Aorta (tissue), 5 donors: ENCODE measurements at places on chromosomes 2 and 18. TPM values are rescaled to one million over a fixed set of nuclear protein-coding genes. Genes with fewer than 3 reads are reported as not detected.
A peak's percentile ranks its signal among the peaks of the same experiment; 100 is the strongest.

BCL11A gene
- total RNA-seq, result 2.0 TPM

MGAT4A gene
- total RNA-seq, result 65.8 TPM

ABHD1 gene
- total RNA-seq, result not detected

GRCh38 chr18:76499637-76500340 lies 4.7 kb upstream of the ZNF516 start:
- H3K4me1 ChIP-seq, result no peaks in the 10 kb centered on the region
- H3K4me3 ChIP-seq, result no peak overlapping the region
- no peak for DNase-seq
- H3K36me3 ChIP-seq, result no peaks in the 10 kb centered on the region
- H3K27me3 ChIP-seq, result no peaks in the 10 kb centered on the region

GRCh38 chr18:57003342-57003741 lies 143.5 kb upstream of the BOD1L2 start:
- no peak overlapping the region for H3K4me3 ChIP-seq
- H3K27ac ChIP-seq, result no peak overlapping the region
- H3K27me3 ChIP-seq, result no peaks in the 10 kb centered on the region
- no peak for DNase-seq
- no peaks in the 10 kb centered on the region for H3K36me3 ChIP-seq

DNA sequence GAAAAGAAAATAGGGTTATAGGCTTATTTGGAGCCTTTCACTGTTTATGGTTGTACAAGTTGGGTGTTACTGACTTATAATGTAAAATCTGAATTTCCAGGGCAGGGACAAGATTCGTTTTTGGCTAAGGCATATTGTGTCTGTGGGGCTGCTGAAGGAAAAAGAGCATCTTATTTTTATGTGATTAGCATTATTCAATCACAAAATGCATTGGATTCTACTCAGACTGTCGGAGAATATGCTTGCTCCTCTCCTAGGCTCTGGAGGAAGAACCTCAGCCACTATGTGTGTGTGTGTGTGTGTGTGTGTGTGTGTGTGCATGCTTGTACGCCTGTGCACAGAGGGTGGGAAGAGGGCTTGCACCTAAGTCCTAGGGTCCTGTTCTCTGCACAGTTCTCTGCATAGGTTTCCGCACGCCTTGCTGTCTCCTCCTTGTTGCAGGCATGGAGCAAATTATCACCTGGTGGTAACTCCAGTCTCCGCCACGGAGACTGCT lies 44.3 kb downstream of the AGAP1 start:
- DNase-seq, result no peak
- H3K36me3 ChIP-seq, result no peaks in the 10 kb centered on the region

DNA sequence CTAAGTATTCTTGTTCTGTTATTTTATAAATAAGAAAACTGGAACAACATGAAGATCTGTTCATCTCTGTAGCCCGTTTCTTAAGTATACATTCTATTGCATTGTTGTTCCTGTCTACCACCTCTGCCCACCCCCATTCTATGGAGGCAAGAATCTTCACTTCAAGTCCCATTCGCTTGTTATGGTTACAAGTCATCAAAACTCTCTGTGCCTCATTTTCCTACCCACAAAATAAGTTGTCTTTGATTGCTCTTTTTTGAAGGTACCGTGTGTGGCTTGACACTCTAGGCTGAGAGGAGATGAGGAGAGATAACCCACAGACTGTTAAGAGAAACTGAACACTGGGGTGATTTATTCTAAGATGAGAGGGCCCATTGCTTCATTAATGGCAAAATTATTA lies 2.9 kb upstream of the EVA1A start:
- H3K4me1 ChIP-seq, result no peaks in the 10 kb centered on the region
- H3K27ac ChIP-seq, result no peak overlapping the region
- no peak overlapping the region for H3K4me3 ChIP-seq

- DNase-seq, result no peak
- H3K36me3 ChIP-seq, result no peaks in the 10 kb centered on the region
- no peaks in the 10 kb centered on the region for H3K4me1 ChIP-seq
- no peaks in the 10 kb centered on the region for H3K27me3 ChIP-seq
- no peak overlapping the region for H3K27ac ChIP-seq
These were observed 56.9 kb upstream of the ALKAL2 start for GRCh38 chr2:344811-345210.

DNA sequence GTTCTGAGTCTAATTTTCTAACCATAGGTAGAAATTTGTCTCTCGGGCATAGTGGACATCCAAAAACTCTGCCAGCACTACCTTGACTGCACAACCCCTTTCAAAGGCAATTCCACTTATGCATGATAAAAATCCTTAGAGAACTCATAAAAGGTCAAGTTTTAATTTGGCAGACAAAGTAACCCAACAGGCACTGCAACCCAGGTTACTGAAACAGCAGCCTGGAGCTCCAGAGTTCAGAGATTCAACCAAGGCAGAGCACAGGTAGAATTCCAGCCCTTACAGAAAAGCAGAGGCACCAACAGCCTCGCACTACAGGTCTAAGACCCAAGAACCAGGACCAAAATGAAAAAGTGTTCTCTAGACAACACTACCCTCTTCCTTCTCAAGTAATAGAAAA lies 1.8 kb downstream of the DTNB start:
- no peaks in the 10 kb centered on the region for H3K36me3 ChIP-seq
- no peak overlapping the region for H3K4me3 ChIP-seq
- no peak for DNase-seq
- no peaks in the 10 kb centered on the region for H3K4me1 ChIP-seq
- H3K27ac ChIP-seq, result no peak overlapping the region

DNA sequence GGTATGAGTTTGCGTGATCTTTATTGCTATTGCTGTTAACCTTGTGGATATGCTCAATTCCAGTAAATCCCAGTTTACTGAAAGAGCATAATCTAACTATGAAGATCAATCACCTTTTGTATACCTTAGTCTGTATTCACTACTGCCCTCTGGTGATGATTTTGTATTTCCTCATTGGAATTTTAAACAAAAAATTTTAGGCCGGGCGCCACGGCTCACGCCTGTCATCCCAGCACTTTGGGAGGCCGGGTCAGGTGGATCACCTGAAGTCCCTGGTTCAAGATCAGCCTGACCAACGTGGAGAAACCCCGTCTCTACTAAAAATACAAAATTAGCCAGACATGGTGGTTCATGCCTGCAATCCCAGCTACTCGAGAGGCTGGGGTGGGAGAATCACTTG lies 5.1 kb downstream of the COMMD1 start:
- DNase-seq, result no peak
- no peaks in the 10 kb centered on the region for H3K27me3 ChIP-seq
- no peak overlapping the region for H3K27ac ChIP-seq
- no peak overlapping the region for H3K4me3 ChIP-seq
- H3K4me1 ChIP-seq, result no peaks in the 10 kb centered on the region

GRCh38 chr18:39721712-39722111 lies 2156.1 kb upstream of the CELF4 start:
- H3K27ac ChIP-seq, result no peak overlapping the region
- H3K36me3 ChIP-seq, result no peaks in the 10 kb centered on the region
- DNase-seq, result no peak
- no peak overlapping the region for H3K4me3 ChIP-seq
- no peaks in the 10 kb centered on the region for H3K4me1 ChIP-seq
- no peaks in the 10 kb centered on the region for H3K27me3 ChIP-seq

DNA sequence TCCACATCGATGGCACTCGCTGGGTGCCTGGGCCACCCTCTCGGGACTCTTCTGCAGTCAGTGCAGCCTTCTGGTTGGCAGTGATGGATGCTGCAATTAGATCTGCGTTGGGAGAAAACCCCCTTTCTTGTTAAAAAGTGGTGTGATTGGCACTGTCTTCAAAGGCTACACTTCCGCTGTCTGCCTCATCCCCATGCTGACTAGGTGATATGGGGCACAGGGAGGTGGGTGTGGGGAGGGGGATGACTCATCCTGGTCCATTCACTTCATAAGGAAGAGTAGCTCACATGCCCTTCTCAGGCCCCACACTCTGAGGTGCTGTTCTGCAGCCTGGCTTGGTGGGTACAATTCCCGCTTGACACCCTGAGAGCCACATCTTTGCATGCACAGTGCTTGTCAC lies 77.4 kb downstream of the THNSL2 start:
- H3K27ac ChIP-seq, result no peak overlapping the region
- H3K4me3 ChIP-seq, result no peak overlapping the region
- no peaks in the 10 kb centered on the region for H3K36me3 ChIP-seq
- DNase-seq, result no peak

- no peak overlapping the region for H3K27ac ChIP-seq
- no peaks in the 10 kb centered on the region for H3K36me3 ChIP-seq
- H3K4me1 ChIP-seq, result no peaks in the 10 kb centered on the region
- no peaks in the 10 kb centered on the region for H3K27me3 ChIP-seq
These were observed 99.8 kb upstream of the ZEB2 start for GRCh38 chr2:144619760-144620159.

GRCh38 chr2:150392614-150393013 lies 94.9 kb downstream of the RND3 start:
- no peak for DNase-seq
- no peak overlapping the region for H3K4me3 ChIP-seq
- H3K4me1 ChIP-seq, result no peaks in the 10 kb centered on the region
- H3K27me3 ChIP-seq, result no peaks in the 10 kb centered on the region

DNA sequence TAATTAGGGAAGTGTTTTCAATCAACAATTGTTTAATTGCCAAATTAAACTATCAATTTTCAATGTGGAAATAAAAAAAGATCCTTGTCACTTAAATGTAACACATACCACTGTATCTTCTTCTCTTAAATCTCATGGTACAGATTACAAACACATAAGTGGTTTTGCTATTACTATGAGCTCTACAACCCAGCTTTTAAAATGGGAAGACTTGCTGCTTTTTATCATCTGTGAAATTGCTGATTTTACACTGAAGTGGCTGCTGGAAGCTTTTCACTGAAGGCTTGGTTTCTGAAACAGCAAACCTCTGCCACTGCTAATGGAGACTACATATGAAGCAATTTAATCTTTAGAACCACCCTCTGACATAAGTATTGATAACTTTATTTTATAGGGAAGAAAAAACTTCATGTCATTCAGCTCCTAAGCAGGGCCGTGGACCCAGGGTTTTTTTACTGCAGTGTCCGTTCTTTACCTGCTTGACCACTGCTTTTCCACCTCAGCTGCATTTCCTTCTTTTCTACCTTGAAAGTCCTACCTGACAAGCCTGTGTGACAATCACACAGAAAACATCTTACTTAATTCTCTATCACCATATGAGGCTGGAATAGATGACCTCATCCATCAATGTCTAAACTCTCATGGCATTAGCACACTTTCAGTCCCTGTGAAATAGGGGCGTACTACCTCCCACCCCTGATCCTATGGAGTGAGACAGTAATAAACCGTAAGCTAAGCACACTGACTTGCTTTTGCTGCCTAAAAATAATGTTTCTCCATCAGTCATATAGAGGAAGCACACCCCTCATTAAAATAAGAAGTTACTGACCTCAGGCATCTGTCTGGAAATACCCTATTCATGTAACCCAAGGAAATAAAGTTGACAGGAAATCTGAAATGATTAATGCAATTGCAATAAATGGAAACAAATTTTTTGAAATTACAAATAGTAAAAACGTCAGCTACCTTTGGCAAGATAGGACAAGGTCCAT lies 19.2 kb upstream of the SLC8A1 start:
- no peak for DNase-seq
- H3K27me3 ChIP-seq, result no peaks in the 10 kb centered on the region
- no peaks in the 10 kb centered on the region for H3K4me1 ChIP-seq

DNA sequence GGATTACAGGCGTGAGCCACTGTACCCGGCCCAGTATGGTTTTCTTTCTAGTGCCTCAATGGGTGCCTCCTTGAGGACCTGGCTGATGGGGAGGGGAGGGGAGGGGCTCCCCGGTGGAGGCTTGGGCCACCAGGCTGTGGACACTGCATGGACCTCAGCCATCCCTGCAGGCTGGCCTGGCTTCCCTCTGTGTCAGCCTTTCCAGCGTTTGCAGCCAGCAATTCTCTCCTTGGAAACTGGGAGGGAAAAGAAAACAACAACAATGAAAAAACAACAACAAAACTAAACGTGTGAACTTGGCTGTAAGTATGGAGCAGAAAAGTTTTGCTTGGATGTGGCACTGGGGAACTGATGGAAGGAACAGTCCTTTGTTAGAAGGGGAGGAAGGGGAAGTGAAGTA lies 159.3 kb downstream of the GLI2 start:
- no peaks in the 10 kb centered on the region for H3K36me3 ChIP-seq
- peak; percentile 45 for DNase-seq
- H3K4me3 ChIP-seq, result no peak overlapping the region
- H3K4me1 ChIP-seq, result no peaks in the 10 kb centered on the region
- H3K27me3 ChIP-seq, result no peaks in the 10 kb centered on the region

GRCh38 chr2:235449568-235449967 lies 44.3 kb upstream of the AGAP1 start:
- DNase-seq, result no peak
- H3K4me3 ChIP-seq, result no peak overlapping the region
- H3K36me3 ChIP-seq, result no peaks in the 10 kb centered on the region
- H3K27me3 ChIP-seq, result no peaks in the 10 kb centered on the region
